ENCODE measurements at places on chromosomes 4 and X. TPM values are rescaled to one million over a fixed set of nuclear protein-coding genes. Genes with fewer than 3 reads are reported as not detected.

DNA sequence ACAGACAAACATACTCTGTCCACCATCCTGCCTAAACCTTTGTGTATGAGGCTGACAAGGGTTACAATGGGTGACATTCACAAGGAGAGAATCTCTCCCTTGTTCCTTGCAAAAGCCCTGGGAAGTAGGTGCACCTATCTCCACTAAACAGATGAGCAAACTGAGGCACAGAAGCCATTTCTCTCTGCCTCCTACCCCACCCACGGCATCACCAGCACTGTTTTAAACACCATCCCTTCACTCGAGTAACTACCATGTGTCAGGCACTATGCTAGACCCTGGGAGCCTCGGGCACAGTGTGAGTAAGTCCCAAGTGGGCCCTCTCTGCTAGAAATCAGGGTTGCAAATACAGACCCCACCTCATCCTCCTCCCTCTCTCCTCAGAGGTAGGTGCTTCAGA is 899 bp downstream of the LYAR start:
- no peak for DNase-seq

DNA sequence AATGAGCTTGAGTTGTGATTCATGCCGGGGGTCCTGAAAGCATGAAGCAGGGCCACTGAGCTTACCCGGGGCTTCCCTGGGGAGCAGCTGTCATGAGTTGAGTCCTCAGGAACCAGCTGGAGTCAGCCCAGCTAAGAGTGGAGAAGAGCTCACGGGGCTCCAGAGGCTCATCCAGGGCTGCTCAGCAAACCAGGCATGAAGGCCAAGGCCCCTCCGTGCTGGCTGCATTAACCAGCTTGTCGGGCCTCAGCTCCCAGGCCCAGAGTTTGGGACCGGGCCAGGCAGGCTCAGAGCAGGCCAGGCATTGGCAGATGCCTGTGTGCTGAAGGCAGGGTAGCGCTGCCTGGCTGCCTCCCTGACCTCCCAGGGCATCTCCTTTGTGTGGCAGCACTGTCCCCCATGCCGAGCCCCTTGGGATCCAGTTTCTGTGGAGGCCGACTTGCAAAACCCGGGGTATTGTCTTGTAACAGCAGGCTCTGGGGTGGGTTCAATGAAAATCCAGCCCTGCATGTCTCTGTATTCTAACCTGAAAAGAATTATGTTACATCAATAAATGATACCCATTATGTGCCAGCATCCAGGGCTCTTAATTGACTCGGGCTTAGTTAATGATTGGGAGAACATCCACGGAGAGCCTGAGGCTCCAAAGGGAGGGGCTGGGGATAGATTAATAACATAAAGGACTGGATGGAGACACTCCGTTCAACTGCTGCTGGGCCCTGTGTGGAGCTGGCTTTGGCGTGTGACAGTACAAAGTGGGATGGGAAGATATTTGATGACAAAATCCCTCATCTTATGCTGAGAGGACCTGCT is 68.0 kb upstream of the MSX1 start:
- no peak for DNase-seq

GRCh38 chr4:43244688-43245382 is 352.3 kb downstream of the GRXCR1 start:
- no peak for DNase-seq

GRCh38 chr4:44914748-44915147 is 188.4 kb upstream of the GNPDA2 start:
- no peak for DNase-seq

The ITGB1BP2 gene
- total RNA-seq, result 1.4 TPM

The TMEM150C gene
- 1.8 TPM for total RNA-seq
